ENCODE measurements at places on chromosomes 12 and 14.

DNA sequence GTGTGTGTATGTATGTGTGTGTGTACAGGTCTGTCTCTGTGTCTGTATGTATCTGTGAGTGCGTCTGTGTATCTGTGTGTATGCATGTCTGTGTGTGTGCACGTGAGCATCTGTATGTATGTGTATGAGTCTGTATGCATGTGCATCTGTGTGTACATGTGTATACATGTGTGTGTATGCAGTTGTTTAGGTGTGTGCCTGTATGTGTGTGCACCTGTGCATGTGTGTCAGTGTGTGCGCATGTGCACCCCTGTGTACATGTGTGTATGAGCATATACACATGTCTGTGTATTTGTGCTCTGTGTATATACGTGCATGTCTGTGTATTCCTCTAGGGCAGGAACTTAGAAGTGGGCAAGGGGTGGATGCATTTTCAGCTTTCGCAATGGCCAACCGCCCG is 116.0 kb downstream of the TMEM132C start:
- no peak for DNase-seq

- DNase-seq: no peak
These were observed 64.4 kb downstream of the TGFB3 start for GRCh38 chr14:75917322-75917945.

DNA sequence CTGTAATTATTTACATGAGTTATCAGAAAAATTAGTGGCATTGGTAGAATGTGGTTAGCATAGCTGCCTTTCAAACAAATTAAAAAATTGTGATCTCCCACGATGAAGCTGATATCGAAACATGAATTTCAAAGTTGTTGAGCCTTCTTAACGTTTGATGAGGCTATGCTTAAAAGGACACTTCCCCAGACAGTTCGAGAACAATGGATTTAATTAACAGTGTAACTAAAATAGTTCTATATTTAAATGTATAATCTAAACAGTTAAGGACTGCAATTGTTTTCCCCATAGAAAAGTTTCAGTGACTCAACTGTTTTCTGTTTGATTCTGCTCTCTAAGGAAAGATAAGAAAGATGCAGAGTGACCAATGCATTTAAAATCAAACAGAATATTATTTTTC is 1.6 kb downstream of the CLEC2B start:
- no peak for DNase-seq

- no peak for DNase-seq
These were observed 13.8 kb downstream of the BAG5 start for GRCh38 chr14:103548463-103549351.

DNA sequence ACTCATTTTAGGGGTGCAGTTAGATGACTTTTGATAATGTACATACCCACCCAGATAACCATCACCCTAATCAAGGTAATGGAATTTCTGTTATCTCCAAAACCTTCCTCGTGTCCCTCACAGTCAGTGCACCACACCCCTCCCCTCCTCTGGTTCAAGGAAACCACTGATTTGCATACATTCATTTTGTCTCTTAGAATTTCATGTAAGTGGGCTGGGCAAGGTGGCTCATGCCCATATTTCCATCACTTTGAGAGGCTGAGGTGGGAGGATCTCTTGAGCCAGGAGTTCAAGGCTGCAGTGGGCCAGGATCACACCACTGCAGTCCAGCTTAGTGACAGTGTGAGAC is 15.7 kb downstream of the ADIPOR2 start:
- DNase-seq: no peak

DNA sequence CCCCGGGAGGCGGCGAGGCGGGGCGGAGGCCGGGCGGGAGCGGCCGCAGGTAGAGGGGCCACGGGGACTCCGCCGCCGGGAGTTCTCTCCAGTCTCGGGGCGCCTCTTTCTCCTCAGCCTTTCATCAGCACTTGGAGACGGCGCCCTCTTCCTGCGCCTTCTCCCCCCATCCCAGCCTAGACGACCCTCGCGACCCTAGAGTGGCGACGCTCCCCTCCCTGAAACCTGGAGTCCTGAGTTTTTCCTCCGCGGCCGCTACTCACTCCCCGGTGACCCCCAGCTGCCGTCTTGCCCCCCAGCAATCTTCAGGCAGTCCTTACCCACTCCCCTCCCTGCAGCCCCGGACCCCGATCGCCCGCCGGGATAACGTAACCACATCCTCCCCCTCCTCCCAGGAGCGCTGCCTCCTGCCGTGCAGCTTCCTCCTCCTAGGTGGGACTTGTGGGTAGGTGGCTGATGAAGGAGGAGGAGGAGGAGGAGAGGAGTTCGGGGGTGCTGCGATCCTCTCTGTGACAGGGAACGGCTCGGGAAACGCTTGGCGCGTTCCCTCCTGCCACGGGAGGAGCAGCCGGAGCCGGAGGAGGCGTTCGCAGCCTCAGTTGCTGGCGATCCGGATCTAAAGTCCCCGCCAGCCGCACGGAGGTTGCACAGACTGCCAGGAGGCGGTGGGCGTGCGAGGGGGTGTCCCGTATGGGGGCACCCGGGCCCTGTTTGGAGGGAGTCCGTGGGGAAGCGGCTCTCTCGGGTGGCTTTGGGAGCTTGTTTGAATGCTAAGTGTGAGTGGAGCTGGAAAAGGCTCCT is 891 bp downstream of the PLEKHA5 start:
- peak; percentile 19 for DNase-seq

DNA sequence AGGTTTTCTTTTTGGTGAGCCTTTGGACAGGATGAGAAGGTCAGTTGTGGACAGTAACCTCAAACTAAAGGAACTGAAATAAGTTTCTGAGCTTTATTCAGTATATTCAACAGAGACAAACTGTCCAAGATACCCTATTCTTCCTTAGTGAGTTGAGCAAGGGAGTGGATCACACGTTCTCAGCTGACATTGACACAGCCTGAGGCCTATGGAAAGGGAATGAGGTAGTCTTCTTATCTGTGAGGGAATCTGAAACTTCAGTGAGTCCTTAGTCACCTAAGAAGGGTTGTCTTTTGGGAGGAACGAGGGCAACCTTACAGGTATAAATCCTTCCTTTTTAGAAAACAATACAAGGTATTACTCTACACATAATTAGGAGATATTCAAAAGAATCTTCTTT is 5.0 kb upstream of the NUBPL start:
- no peak for DNase-seq

- DNase-seq: no peak
These were observed 109.0 kb upstream of the SLC16A7 start for GRCh38 chr12:59486827-59487226.

GRCh38 chr12:74685385-74685784 is 147.8 kb downstream of the ATXN7L3B start:
- DNase-seq: no peak

- peak; percentile 67 for DNase-seq
These were observed 13.0 kb upstream of the GPR68 start for GRCh38 chr14:91257328-91258010.

DNA sequence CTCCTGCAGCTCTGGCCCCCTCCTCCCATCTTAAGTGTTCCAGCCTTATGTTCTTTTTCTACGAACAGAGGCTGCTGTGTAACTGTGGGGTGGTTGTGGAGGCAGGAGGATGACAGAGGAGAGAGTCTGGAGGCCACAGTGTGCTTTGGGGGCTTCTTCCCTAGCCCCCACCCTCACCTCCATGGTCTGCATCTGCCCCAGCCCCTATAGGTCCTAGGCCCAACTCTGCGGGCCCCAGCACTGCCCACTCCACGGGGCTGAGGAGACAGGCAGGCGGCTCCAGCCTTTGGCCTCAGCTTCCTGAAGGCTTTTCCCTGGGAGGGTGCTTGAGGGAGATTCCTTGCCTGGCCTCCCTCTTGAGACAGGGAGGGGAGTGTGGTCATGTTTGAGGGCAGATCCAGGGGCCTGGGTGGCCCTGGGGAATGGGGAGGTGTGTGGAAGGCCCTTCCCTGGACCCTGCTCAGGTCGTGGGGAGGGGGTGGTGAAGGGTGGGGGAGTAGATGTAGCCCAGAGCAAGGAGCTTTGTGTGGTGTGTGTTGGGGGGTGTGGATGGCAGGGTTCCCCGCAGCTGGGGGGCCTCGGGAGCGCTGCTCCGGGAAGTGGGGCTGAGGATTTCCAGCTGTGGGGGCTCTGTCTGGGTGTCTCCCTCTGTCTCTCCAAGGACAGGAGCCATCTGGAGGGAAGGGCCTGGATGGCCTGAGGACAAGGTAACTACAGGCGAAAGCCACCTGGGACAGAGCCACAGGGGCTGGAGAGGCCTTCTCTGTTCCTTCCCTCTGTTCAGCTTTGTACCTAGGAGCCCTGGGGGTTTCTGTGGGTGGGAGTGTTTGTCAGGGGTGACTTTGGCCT is 1.1 kb downstream of the SMIM41 start:
- no peak for DNase-seq

DNA sequence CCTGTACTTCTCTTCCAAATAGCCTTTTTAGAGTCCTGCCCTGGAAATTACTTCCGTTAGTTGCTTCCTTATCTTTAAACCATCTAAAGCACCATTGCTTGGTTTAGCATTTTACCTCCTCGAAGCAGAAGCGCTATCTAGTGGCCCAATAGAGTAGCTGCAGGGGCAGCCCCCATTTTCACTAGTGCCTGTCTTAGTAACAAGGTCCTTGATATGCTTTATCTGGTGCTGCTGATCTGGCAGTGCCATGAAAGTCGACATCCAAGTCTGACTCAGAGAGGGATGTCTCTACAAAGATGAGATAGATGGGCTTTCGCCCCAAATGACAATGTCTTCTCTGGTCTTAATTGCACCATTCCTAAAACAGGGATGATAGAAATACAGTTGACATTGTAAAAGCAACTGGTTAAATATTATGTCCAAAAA is 25.0 kb upstream of the CIT start:
- peak; percentile 73 for DNase-seq

DNA sequence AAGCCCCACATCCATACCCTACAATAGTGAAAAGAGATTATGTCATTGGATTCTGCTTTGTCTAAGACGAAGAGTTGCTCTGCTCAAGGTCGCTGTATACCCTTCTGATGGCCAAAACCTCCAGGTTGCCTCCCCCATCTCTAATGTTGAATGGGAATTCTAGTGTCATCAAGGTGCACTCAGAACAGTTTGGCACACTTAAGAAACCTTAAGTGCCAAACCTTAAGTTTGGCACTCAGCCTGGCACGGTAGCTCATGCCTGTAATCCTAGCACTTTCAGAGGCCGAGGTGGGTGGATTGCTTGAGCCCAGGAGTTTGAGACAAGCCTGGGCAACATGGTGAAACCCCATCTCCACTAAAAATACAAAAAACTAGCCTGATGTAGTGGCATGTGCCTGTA is 1245.6 kb upstream of the SEL1L start:
- no peak for DNase-seq

- DNase-seq: no peak
These were observed 42.0 kb downstream of the TRAF3 start for GRCh38 chr14:102819176-102819628.

DNA sequence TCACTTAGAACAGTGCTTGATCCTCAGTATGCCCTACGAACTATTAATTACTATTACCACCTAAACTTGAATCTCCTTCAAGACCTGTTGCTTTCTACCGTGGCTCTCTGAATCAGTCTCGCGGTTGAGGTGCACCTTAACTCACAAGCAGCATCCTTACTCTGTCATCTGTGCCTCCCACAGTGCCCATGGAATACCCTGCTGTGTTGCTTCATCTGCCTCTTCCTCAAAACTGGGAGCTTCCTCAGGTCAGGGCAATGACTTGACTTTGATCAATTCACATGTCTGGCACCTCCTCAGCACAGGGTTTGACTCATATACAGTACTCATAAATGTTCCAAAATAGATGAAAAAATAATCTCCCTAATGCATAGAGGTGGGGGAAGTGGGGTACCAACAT is 305.9 kb downstream of the NUAK1 start:
- DNase-seq: no peak

- DNase-seq: no peak
These were observed 33.7 kb upstream of the A2M start for GRCh38 chr12:9149372-9149771.

- no peak for DNase-seq
These were observed 26.8 kb downstream of the XRCC3 start for GRCh38 chr14:103688441-103688840.

DNA sequence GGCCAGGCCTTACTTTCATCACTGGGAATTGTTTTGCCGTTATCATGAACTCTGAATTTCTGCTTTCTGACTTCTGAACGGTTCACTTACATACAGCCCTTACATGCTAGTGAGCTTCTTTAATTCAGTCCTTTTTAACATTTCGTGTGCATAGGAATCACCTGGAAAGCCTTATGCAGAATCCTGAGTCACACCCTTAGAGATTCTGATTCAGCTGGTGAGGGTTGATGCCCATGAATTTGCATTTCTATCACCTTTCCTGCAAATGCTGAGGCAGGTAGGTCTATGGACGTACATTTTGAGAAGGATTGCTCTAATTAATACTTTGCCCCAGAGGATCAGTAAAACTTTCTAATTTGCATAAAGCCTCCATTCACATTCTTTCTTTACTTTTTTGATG is 44.0 kb downstream of the PPHLN1 start:
- no peak for DNase-seq

DNA sequence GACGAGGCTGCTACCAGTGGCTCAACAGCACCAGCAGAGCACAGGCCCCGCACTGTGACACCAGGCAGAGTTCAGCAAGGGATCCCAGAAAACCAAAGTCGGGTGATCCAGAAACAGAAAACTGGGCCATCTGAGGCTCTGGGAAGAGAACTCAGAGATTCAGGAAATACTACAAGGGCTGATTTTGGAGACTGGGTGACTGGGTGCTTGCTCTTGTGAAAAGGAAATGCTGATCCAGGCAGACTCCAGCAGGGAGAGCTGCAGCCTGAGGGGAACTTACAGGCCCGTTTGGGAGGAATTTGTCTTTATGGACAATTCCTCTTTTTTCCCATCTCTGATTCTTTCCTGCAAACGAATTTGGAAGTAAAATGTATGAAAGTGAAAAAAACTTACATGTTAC is 28.2 kb downstream of the FOXN3 start:
- no peak for DNase-seq

DNA sequence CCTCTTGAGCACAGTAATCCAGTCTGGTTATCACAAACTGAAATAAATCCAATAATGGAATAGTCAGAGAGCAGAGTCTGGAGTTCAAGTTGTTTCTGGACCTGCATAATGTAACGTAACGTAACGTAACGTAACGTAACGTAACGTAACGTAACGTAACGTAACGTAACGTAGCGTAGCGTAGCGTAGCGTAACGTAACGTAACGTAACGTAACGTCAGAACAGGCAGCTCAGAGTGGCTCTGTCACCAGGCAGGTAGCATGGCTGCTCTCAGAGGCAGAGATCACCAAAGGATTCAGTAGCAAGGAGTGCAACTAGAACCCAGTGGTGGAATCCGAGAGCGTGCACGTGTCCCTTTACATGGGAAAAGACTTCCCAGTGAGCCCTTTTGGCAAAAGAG is 85.7 kb upstream of the USP44 start:
- DNase-seq: no peak
